Naive thymus-derived CD8-positive, alpha-beta T cell (primary cell): ENCODE measurements at places on chromosomes 11 and 22. TPM values are rescaled to one million over a fixed set of nuclear protein-coding genes. Genes with fewer than 3 reads are reported as not detected.

Gene FIBIN
- not detected for total RNA-seq

Gene CBX6
- total RNA-seq: 66.7 TPM

Gene EMID1
- total RNA-seq: not detected

Gene SCO2
- 2.7 TPM for total RNA-seq

Gene BIK
- total RNA-seq: 2.6 TPM

Gene OSM
- 0.81 TPM for total RNA-seq

Gene WBP2NL
- 4.5 TPM for total RNA-seq

Gene P2RX6
- 4.5 TPM for total RNA-seq

Gene C11orf86
- not detected for total RNA-seq

Gene CNTN5
- total RNA-seq: not detected

Gene CASP5
- not detected for total RNA-seq

Gene CYTH4
- 177 TPM for total RNA-seq

Gene PKDREJ
- not detected for total RNA-seq

Gene CCDC188
- not detected for total RNA-seq

Gene TXN2
- total RNA-seq: 40.8 TPM

Gene RAB39A
- total RNA-seq: not detected

Gene UQCC3
- total RNA-seq: 6.6 TPM

Gene ANO1
- total RNA-seq: not detected

Gene IL18
- not detected for total RNA-seq

Gene OR2AT4
- not detected for total RNA-seq

Gene OR56A4
- total RNA-seq: not detected

Gene ZDHHC13
- 21.4 TPM for total RNA-seq

Gene MUC6
- not detected for total RNA-seq

Gene KCNE3
- total RNA-seq: not detected

Gene MYBPC3
- not detected for total RNA-seq

Gene GSTT2B
- total RNA-seq: not detected

Gene CCDC116
- 0.93 TPM for total RNA-seq

Gene TEX12
- 0.44 TPM for total RNA-seq

Gene NRXN2
- total RNA-seq: 0.21 TPM

Gene OR52I2
- not detected for total RNA-seq

Gene SERPING1
- not detected for total RNA-seq

Gene GP1BB
- total RNA-seq: 0.34 TPM

Gene PNPLA3
- 0.60 TPM for total RNA-seq

Gene ACR
- not detected for total RNA-seq

Gene C11orf21
- total RNA-seq: 113 TPM

Gene HBE1
- total RNA-seq: not detected

Gene APLNR
- not detected for total RNA-seq

Gene NLRP6
- total RNA-seq: 28.6 TPM

Gene CDC42BPG
- total RNA-seq: 10.3 TPM

Gene MS4A3
- not detected for total RNA-seq

Gene LSP1
- total RNA-seq: 295 TPM

Gene CBL
- 51.6 TPM for total RNA-seq

Gene LIF
- total RNA-seq: not detected

Gene GAL
- total RNA-seq: not detected

Gene MS4A15
- not detected for total RNA-seq

Gene MRPL17
- 30.1 TPM for total RNA-seq

Gene OLFML1
- not detected for total RNA-seq

Gene MUC5B
- total RNA-seq: not detected

Gene ANKK1
- total RNA-seq: 4.6 TPM

Gene PGA3
- not detected for total RNA-seq

Gene TUBA8
- 2.9 TPM for total RNA-seq

Gene CRYBA4
- total RNA-seq: not detected

Gene RFPL3
- not detected for total RNA-seq

Gene ZC3H7B
- total RNA-seq: 48.0 TPM

Gene USP2
- total RNA-seq: 0.23 TPM
